Spleen (tissue), 13 donors: ENCODE measurements at places on chromosomes 5 and 9. TPM values are rescaled to one million over a fixed set of nuclear protein-coding genes. Genes with fewer than 3 reads are reported as not detected.

Gene PLPP7
- 2.9 TPM for total RNA-seq

Gene NRARP
- total RNA-seq = 9.4 TPM

Gene TMCO6
- 20.7 TPM for total RNA-seq

Gene FCN2
- total RNA-seq = 0.65 TPM

Gene PCDHB7
- 0.89 TPM for total RNA-seq

Gene CD72
- 160 TPM for total RNA-seq

Gene PRRC1
- 40.3 TPM for total RNA-seq
